ENCODE measurements at places on chromosomes 2 and 18.

- DNase-seq = no peak
These were observed 143.7 kb downstream of the SP3 start for GRCh38 chr2:173821451-173821850.

GRCh38 chr18:58716060-58716756 is 44.9 kb downstream of the MALT1 start:
- DNase-seq = no peak

DNA sequence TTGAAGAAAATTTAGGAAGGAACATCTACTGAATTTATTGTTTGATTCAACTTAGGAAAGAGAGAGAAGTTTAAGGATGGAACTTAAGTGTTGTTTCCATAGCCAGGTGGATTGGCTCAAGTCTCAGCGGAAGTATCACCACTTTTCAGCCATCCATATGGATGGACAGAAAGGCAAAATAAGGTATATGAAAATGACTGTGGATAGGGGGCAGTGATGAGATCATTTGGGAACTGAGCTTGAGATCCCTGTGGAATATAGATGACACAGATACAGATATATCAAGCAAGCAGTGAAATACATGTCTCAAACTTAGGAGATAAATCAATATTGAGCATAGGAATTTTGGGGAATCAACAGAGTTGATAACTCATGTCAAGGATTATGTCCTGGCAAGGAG is 1462.7 kb upstream of the NXPH2 start:
- DNase-seq = no peak

DNA sequence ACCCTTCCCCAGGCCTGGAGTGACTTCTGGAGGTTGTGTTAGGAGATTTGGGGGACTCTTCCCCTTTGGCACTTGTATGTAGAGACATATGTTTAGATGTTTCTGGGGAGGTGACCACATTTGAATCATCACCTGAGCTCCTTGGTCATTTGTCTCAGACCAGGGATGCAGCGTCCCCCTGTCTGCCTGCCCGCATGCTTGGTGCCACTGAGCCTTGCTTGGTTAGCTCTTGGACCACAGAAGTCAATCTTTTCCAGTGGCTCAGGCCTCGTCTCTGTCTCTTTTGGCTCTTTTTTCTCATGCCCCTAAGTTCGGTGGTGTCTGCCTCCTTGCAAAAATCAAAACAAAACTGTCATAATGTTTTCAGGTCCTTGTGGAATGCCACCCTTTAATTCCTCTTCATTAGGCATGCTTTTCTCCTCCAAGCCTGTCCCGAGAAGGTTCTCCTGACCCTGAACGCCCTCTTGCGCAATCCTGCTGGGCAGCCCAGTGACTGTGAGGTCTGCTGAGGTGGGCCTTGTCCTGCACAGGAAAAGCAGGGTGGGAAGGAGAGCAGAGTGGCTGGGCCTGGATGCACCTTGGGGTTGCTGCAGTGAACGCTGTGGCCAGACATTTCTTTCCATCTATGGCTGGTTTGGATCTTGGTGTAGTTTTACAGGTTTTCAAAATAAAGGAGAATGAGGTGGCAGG is 24.9 kb downstream of the GLI2 start:
- no peak for DNase-seq

- DNase-seq = no peak
These were observed 408.3 kb downstream of the NUP35 start for GRCh38 chr2:183532514-183532913.

DNA sequence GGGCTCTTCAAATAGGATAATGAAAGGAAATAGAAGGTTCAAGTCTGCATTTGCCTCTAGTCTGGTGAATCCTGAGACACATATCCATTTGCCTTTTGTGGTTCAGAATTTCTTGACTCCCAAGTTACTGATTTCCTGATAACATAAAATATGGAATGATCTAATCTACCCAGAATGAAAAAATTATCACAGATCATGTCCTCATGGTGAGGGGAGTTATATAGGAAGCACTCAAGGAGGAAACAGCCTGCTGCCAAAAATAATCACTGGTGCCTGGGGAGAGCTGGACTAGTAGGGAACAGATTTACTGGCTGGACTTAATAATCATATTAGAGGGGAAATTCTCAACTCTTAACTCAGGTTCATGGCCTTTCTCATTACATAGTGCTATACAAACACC is 95.5 kb upstream of the STK17B start:
- no peak for DNase-seq

GRCh38 chr18:59249199-59249774 is 24.0 kb downstream of the RAX start:
- DNase-seq = peak; percentile 69

GRCh38 chr2:12347066-12347493 is 369.7 kb upstream of the TRIB2 start:
- DNase-seq = no peak

DNA sequence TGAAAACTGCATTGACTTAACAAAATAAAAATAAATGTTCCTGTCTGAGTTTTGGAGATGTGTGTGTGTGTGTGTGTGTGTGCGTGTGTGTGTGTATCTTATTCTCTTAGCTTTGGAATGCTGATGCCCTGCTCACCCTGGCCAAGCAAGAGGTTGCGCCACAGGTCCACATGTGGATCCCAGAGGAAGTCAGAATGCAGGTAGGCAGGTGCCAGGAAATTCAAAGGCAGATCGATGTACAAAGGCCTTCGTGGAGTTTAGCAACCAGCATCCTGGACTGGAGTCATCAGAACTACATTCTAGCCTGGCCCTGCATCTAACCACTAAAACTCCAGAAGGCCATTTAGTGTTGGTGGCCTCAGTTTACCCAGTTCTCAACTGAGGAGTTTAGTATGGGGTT is 12.4 kb downstream of the G6PC2 start:
- DNase-seq = no peak

DNA sequence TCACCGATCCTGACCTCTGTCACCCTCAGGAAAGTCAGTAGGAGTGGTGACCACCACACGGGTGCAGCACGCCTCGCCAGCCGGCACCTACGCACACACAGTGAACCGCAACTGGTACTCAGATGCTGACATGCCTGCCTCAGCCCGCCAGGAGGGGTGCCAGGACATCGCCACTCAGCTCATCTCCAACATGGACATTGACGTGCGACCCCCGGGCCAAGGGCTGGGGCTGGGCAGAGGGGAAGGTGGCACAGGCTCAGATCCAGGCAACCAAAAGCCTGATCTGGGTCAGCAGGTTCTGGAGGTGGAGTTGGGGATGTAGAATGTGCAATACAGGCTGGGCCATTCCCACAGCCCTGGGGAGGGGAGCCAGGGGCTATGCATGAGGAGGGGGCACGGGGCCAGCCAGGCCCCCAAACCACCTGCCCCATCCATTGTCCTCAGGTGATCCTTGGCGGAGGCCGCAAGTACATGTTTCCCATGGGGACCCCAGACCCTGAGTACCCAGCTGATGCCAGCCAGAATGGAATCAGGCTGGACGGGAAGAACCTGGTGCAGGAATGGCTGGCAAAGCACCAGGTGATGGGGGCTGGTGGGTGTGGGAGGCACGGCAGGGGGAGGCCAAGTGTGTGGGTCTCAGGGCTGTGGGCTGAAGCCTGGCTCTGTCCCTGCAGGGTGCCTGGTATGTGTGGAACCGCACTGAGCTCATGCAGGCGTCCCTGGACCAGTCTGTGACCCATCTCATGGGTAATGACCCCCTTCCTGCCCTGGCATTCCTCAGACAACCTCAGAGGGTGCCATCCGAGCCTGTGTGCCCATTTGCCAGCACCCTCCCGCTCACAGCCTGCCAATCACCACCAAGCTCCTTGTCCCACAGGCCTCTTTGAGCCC is 1.4 kb downstream of the ALPI start:
- no peak for DNase-seq

DNA sequence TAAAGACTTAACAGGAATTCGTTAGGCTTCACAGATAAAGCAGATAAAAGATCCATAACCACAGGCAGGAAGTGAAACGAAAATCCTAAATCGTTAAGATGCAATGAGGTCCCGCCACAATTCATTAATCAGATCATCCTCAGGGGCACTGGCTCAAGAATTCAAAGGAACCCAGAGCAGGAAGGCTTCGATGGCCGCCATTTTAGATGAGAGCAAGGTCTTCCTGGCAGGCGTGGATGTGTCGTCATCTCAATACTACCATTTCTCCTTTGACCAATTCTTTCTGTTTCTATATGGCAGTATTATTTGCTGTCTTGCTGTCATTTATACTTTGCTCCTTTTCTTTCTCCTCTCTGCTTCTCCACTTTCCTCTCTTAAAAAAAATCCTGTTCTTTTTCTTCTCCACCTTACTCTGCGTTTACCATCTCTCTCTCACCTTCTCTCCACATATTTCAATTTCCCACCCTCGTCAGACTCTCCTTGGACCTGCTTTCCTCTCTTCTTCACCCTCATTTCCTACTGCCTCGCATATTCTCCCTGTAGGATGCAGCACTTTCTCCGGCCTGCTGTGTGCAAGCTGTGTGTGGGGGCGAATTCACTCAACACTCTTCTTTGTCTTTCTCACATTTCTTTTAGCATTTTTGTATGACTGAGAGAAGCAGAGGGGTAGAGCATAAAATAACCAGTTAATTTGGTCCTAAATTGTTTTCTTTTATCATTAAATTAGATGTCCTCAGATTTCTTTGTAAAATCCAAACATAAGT is 35.1 kb upstream of the LHCGR start:
- DNase-seq = no peak

GRCh38 chr2:230678451-230678850 is 34.2 kb upstream of the CAB39 start:
- no peak for DNase-seq

GRCh38 chr2:69817729-69818501 is 11.5 kb upstream of the GMCL1 start:
- no peak for DNase-seq

DNA sequence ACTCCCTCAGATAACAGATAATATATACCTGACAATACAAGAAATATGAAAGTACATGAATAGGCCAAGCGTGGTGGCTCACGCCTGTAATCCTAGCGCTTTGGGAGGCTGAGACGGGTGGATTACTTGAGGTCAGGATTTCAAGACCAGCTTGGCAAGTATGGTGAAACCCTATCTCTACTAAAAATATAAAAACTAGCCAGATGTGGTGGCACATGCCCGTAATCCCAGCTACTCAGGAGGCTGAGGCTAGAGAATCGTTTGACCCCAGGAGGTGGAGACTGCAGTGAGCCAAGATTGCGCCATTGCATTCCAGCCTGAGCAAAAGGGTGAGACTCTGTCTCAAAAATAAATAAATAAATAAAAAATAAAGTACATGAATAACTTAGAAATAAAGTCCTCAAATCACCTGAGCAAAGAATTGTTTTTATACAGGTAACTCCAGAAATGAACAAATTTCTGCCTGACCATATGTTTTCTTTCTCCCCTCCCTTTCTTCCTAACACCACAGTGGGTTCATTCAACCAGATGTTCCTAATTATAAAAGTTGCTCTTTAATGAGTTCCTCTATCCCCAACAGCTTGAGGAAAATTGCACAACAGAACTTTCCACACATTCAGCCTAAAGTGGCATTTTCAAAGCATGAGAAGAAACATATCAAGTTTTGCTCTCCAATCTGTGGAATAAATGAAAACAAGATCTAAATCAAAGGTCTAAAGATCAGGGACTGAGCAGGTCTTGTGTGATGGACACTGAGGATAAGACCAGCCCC is 33.6 kb upstream of the AP1S3 start:
- no peak for DNase-seq

GRCh38 chr2:159637240-159637639 is 20.9 kb upstream of the BAZ2B start:
- DNase-seq = no peak

- no peak for DNase-seq
These were observed 78.7 kb downstream of the GRB14 start for GRCh38 chr2:164542581-164543021.

DNA sequence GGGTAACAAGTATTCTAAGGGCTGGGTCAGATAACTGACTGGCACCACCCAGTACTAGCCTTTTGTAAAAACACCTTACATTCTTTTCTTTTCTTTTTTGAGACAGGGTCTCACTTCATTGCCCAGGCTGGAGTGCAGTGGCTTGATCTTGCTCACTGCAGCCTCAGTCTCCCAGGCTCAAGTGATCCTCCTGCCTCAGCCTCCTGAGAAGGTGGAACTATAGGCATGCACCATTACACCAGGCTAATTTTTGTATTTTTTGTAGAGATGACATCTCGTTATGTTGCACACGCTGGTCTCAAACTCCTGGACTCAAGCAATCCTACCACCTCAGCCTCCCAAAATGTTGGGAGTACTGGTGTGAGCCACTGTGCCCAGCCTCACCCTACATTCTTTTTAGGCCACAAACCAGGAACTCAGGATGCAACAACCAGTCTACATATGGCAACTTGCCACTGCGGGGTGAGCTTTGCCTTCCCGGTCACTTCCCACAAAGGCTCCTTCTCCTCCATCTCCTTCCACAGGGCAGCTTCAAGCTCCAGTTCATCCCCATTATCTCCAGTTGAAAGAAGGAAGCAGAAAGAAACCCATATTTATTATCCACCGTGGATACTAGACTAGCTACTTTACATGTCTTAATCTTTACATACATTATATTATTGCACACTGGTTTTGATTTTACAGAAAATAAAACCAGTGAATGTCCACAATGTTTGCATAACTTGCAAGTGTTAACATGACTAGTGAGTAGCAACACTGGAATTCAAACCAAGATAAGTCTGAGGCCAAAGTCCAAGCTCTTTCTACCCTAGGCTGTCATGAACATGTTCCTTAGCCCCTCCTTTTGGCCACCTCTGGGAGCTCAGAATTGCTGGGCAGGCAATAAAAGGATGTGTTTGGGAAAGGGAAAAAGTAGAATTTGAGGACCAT is 23.7 kb upstream of the AP1S3 start:
- no peak for DNase-seq

- DNase-seq = no peak
These were observed 255.3 kb upstream of the SIX2 start for GRCh38 chr2:45264227-45265225.

DNA sequence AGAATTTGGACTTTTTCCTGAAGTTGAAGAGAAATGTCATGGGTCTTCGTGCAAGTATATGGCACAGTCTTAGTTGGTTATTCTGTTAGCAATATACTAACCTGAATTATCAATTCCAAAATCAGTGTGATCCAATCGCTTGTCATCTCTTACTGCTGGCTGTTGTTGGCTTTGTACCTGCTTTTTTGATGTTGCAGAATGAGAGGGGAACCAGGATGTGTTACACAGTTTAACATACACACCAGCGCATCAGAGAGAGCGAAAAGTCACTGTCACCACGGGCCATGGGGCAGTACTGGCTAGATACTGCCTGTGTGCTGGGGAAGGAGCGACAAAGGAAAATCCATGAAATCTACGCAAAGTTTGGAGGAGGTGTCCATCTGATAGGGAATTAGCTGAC is 59.3 kb upstream of the SPP2 start:
- DNase-seq = no peak

DNA sequence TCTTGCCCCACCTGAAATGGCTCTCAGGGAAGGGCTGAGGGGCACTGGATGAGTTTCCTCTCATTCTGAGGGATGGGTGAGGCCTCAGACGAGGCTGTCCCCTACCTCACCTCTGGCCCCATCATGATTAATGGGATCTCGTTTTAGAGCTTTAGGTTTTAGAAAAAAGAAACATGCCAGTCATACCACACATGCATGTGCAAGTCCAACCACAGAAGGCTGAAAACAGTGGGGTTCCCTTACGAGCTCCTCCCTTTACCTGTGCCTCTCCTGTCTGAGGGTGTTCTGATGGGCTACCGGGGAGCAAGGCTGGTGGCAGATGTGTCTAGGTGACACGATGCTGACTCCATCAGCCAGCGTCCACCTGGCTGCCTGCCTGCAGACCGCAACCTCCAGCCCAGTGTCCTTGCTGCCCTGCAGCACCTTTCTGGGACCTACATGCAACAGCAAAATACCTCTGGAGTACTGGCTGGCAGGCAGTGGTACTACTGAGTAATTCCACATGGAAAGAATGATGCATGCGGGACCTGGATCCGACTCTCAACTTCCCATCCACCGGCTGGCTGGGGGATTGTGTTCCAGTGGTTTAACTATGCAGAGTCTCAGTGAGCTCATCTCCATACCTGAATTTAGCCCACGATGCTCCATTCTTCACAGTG is 9.1 kb upstream of the LYPD6B start:
- DNase-seq = no peak

Data from endothelial cell (in vitro differentiated cells).